ENCODE measurements at places on chromosomes 7 and 10. TPM values are rescaled to one million over a fixed set of nuclear protein-coding genes. Genes with fewer than 3 reads are reported as not detected.

YKT6 gene
- total RNA-seq = 68.6 TPM

GARIN1A gene
- total RNA-seq = 0.09 TPM

WDFY4 gene
- total RNA-seq = 0.11 TPM

ARL5B gene
- 23.1 TPM for total RNA-seq

ASAH2 gene
- total RNA-seq = 0.60 TPM

ANKRD2 gene
- 0.26 TPM for total RNA-seq

TRIM50 gene
- not detected for total RNA-seq

PAX4 gene
- not detected for total RNA-seq

WNT2 gene
- not detected for total RNA-seq

VWA2 gene
- not detected for total RNA-seq

APBB1IP gene
- total RNA-seq = 0.11 TPM

ANXA8 gene
- not detected for total RNA-seq

CEP55 gene
- total RNA-seq = 6.4 TPM

FFAR4 gene
- total RNA-seq = not detected

ASB15 gene
- under 0.01 TPM for total RNA-seq

DYDC2 gene
- total RNA-seq = not detected

TMEM229A gene
- not detected for total RNA-seq

STX1A gene
- total RNA-seq = 8.9 TPM

SLC26A3 gene
- total RNA-seq = not detected

CUEDC2 gene
- 30.8 TPM for total RNA-seq

CPA2 gene
- total RNA-seq = not detected

EPHA1 gene
- total RNA-seq = 0.11 TPM

ATOH7 gene
- not detected for total RNA-seq

ZPBP gene
- total RNA-seq = not detected

C10orf105 gene
- not detected for total RNA-seq

MOGAT3 gene
- not detected for total RNA-seq

OPN4 gene
- total RNA-seq = not detected

VKORC1L1 gene
- total RNA-seq = 22.6 TPM

EIF4H gene
- total RNA-seq = 300 TPM

NODAL gene
- not detected for total RNA-seq

KMT2C gene
- total RNA-seq = 40.2 TPM

ETV1 gene
- 13.9 TPM for total RNA-seq

FZD1 gene
- 3.3 TPM for total RNA-seq

MPLKIP gene
- 20.3 TPM for total RNA-seq

NOS3 gene
- total RNA-seq = 29.3 TPM

SFTPA1 gene
- total RNA-seq = not detected

DIP2C gene
- total RNA-seq = 13.9 TPM

SPDYE2B gene
- total RNA-seq = not detected

INTS15 gene
- 8.9 TPM for total RNA-seq

PKD2L1 gene
- not detected for total RNA-seq

OPALIN gene
- not detected for total RNA-seq

Measured in dermis lymphatic vessel endothelial cell (primary cell).